NCI-H1436 (cell line): ENCODE measurements at places on chromosomes 12 and 14.

GRCh38 chr12:118145113-118145797 is 9.3 kb downstream of the PEBP1 start:
- no peak for DNase-seq

DNA sequence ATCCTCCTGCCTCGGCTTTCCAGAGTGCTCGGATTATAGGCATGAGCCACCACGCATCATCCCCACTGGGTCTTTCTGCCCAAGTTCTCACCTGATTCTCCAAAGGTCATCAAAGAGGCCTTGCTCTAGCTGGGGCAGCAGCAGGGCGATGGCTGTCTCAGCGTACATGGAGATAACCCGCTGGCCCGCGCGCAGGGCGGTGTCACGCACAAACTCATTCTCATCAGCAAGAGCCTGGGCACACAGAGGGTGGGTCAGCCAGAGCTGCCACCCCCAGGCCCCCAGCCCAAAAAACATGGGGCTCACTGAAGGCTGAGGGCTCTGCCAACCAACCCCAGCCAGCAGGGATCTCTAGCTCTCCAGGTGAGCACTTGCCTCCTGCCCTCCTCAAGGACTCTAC is 27.7 kb upstream of the RAB35 start:
- no peak for DNase-seq

DNA sequence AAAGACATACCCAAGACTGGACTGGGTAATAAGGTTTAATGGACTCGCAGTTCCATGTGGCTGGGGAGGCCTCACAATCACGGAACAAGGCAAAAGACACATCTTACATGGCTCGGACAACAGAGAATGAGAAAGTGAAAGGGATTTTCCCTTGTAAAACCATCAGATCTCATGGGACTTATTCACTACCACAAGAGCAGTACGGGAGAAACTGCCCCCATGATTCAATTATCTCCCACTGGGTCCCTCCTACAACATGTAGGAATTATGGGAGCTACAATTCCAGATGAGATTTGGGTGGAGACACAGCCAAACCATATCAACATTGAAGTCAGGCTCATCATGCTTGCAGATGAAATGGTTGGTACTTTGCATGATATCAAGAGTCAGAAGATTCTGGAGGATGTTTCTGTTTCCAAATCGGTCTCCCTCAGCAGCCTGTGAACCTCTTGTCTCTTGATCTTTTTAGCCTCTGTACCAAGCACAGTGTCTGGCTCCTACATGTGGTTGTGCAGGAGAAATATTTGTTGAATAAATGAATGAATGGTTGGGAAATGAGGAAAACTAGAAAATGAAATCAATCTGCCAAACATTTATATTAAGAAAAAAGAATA is 98.6 kb downstream of the VRK1 start:
- no peak for DNase-seq

- DNase-seq: no peak
Measured at GRCh38 chr12:59432057-59432456, 163.8 kb upstream of the SLC16A7 start.

DNA sequence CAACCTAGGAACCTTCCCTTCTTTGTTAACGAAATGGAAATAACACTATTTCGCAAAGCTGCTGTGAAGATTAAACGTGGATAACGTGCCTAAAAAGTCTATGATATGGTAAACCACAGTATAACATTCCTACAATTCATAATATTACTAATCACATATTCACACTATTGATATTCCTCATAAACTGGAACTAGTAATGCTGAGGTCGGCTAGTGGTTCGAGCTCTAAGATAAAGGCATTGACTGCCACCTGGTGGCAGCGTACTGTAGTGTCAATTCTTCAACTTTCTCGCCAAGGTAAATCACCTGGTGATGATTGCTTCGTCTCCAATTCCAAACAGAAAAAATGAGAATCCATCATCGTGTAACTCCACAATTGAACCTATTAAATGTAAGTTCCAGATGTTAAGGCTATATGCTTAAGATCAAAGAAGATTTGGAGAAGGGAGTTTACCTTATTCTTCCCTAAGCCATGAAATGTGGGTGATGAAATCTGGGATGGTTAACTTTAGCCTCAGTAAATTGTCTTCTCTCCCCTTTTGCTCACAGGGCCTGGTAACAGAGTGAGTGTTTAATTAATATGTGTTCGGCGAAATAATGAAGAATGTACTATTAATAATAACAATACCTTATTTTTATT is 197.5 kb upstream of the TMEM132C start:
- no peak for DNase-seq

- DNase-seq: no peak
Measured at GRCh38 chr14:60089221-60089620, 2.5 kb upstream of the PCNX4 start.
